T-helper 1 cell (primary cell): ENCODE measurements at places on chromosomes 5 and 9.

GRCh38 chr5:134567641-134568336 lies 42.3 kb downstream of the JADE2 start:
- no peak for DNase-seq

- DNase-seq, result no peak
Observed at GRCh38 chr5:60494144-60494543, 205.8 kb downstream of the DEPDC1B start.

- peak; percentile 50 for DNase-seq
Observed at GRCh38 chr5:56816546-56817081, 1.3 kb downstream of the MAP3K1 start.

DNA sequence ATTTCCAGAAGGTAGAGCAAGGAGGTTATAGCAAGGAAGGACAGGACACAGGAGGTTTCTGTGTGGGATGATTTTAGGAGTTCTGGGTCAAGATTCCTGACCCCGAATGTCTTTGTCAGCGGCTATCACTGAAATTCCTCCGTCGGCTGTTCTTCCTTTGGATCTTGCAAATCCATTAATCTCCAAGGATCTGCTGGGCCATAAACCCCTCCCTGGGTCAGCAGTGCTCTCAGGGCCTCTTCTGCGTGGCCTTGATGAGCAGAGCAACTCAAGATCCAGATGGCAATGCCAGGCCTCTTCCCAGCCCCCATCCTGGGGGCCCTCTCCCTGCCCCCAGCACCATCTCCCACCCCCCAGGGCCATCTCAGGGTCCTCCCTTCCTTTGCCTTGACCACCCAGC lies 16.3 kb upstream of the COL27A1 start:
- no peak for DNase-seq

DNA sequence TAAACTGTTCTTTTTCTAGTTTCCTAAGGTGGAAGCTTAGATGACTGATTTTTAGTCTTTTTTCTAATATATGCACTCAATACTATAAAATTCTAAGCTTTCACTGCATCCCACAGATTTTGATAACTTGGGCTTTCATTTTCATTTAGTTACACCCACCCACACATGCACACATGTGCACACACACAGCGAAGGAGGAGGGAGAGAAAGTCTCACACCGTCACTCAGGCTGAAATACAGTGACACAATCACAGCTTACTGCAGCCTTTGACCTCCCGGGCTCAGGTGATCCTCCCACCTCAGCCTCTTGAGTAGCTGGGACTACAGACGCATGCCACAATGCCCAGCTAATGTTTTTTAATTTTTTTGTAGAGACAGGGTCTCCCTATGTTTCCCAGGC lies 96.5 kb downstream of the SMIM23 start:
- no peak for DNase-seq
